RKO (cell line): ENCODE measurements at places on chromosomes 13 and 19.

- DNase-seq = no peak
Measured at GRCh38 chr19:41307090-41307875, 2.7 kb upstream of the CCDC97 start.

DNA sequence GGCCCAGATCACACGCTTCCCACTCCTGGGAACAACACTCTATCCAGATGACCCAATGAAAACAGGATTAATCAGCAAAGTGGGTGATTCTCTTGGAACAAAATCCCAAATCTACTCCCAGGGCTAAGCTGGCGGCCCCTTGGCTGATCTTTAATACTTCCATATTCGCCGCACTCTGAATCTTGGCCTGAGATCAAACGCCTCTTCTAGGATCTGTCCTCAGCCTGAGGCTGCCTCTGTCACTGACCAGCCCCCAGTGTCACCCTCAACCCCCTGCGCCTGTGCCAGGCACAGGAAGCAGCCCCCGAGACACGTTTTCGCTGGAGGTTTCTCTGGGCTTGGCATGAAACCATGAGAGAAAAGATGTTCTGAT is 2.4 kb upstream of the CTXN1 start:
- DNase-seq = no peak

- DNase-seq = peak; percentile 57
Measured at GRCh38 chr19:633786-634639, 676 bp upstream of the POLRMT start.

DNA sequence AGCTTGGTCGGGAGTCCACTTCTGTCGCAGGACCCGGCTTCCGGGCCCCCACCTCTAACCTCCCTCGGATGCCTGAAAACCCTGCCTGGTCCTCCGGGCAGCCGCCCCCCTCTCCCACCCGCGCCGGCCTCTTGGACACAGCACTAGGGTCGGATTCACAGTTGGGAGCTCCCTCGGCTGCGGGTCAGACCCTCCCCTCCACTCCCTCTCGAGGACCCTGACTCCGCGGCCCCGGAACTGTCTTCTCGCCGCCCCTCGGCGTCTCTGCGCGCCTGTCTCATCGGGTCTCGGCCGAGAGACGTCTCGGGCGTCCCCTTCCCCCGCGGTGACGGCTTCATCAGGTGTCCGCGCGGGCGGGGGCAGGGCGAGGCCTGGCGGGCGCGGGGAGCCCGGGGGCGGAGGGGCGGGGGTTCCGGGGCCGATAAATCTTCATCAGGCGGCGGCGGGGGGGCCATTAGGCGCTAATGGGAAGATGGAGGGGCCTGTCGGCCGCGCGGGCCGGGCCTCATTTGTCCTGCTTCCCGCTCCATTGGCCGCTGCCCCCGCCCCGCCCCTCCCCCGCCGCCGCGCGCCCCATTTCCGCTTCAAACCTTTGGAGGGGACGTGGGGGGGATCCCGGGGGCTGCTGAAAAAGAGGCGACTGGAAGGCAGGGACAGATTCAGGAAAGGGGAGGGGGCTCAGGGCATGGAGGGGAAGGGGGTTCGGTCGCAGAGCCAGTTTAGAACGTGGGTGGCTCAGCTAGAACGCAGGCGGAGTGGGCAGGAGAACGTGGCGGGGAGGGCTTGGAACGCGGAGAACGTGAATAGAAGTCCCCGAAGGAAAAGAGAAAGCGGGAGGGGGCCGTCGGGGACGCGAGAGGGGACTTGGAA is 11.8 kb upstream of the ERFL start:
- DNase-seq = no peak

- DNase-seq = no peak
Measured at GRCh38 chr13:36533806-36534205, 101.5 kb downstream of the CCNA1 start.

DNA sequence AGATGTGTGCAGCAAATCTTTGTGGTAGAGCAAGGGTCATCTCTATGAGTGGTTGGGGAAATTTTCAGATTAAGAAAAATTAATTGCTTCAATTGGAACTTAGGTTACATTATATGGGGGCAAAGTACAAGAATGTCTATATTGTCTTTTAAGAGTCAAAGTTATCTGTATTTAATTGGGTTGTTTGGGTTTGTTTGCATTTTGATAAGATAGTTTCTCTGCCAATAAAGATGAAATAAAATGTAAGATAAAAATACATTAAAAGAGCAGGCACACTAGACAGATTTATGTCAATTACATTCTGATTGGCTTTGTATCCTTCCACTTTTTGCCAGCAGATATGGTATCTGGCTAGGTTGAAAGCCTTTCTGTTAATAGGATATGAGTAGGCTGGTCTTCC is 317.2 kb downstream of the OXGR1 start:
- no peak for DNase-seq
